ENCODE measurements at places on chromosomes 16 and 17.

DNA sequence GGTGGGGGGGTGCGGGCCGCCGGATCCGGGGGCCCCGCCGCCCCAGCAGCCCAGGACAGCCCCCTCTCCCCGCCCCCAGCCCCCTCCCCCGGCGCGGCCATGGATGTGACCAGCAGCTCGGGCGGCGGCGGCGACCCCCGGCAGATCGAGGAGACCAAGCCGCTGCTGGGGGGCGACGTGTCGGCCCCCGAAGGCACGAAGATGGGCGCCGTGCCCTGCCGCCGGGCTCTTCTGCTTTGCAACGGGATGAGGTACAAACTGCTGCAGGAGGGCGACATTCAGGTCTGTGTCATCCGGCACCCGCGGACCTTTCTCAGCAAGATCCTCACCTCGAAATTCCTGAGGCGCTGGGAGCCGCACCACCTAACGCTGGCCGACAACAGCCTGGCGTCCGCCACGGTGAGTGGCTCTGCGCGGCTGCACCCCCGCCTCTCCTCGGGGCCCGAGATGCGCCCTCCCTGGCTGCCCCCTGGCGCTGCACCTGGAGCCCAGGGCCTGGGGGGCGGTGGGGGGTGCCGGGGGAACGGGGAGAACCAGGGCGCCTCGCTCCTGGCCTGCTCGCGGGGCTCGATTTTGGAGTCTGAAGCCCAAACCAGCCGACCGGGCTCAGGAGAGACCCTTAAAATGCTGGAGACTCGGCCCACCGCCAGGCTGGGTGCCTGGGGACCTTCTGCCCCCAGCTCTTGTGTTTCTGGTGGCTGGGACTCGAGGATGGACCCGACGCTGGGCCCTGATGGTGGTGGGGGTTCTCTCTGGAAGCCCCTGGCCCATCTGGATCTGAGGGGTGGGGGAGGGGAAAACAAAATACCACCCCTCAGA is 744 bp downstream of the CMIP start:
- DNase-seq: peak; percentile 30

DNA sequence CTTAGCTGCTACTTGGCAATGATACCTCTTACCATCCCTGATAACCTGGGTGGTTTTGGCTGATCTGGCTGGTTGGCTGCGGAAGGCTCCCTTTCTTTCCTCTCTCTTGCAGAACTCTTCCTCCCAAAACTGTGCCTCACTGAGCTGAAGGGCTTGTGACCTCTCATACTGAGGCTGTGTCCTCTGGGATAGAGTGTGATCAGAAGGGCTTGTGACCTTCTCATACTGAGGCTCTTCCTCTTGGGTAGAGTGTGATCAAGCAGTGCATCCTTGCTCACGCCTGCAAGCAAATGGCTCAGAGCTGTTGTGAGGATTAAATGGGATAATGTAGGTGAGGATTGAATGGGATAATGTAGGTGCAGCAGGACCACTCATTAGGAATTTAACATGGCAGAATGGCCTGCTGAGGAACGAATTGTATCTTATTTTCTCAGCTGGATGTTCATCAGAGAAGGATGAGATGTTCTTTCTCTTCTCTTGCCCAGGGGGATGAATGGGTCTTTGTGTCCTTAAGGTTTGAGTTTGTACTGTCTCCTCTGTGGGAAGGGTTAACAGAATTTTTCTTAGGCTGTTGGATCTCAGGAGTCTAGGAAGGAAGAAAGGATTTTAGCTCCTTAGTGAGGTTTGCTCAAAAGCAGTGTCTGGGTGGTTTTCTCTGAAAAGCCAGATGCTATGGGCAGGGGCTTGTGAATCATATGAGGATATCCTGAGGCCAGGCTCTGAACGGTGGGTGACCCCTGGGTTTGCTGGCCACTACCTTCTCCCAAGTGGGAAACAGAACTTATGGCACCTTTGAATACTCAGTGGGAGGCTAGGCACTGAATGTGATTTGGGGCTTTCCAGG is 130.0 kb upstream of the HS3ST2 start:
- DNase-seq: no peak

DNA sequence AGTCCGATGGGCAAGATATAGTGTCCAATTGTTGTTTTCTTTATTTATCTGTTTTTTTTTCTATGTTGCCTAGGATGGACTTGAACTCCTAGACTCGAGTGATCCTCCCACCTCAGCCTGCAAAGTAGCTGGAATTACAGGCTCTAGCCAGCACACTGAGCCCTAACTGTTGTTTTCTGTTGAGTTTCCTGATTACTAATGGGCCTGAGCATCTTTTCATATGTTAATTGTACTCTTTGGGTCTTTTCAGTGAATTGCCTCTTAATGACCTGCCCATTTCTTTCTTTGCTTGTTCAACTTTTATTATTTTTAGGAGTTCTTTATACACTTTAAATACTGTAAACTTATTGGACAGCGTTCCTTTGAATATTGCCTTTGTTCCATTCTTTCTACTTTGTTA is 213.0 kb downstream of the HS3ST3B1 start:
- DNase-seq: no peak

DNA sequence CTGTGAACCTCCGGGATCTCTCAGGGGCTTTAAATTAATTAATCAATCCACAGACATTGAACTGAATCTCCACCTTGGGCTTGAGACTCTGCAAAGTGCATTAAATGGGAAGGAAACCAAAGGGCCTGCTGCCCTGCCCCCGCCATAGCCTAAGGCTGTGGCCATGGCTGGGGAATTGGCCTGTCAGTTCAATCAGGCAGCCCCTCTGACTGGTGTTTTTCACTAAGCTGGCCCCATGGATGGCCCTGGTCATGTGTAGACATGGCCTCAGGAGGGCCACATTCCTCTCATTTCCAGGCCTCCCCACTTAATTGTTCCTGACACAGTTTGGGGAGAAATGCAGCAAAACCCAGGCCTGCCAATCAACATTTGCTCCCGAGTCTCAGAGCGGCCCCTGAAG is 499.8 kb downstream of the WWOX start:
- no peak for DNase-seq

GRCh38 chr17:42342242-42343008 is 45.8 kb downstream of the STAT3 start:
- DNase-seq: peak; percentile 72

- DNase-seq: no peak
Measured at GRCh38 chr17:77862890-77863813, 95.4 kb upstream of the TNRC6C start.

GRCh38 chr16:85265161-85265784 is 153.0 kb upstream of the CIBAR2 start:
- no peak for DNase-seq

DNA sequence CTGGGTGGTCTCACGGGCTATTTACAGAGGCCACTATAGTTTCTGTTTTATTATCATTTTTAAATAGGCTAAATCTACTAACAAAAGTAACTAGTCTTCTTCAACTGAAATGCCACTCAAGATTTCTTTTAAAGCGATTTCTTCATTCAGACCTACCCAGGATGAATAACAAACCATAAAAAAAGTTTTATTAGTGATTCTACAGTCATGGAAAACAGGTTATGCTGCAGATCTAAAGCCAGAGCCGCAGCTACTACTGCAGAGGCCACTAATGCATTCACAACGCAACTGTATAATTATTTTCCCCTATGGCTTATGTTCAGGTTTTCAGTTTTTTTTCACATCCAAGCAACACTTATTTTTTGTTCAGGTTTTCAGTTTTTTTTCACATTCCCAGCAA is 136.2 kb upstream of the AXIN2 start:
- no peak for DNase-seq

- DNase-seq: peak; percentile 80
Measured at GRCh38 chr17:47810200-47810821, 11.3 kb downstream of the OSBPL7 start.

GRCh38 chr16:81708266-81709015 is 70.7 kb upstream of the PLCG2 start:
- DNase-seq: no peak

DNA sequence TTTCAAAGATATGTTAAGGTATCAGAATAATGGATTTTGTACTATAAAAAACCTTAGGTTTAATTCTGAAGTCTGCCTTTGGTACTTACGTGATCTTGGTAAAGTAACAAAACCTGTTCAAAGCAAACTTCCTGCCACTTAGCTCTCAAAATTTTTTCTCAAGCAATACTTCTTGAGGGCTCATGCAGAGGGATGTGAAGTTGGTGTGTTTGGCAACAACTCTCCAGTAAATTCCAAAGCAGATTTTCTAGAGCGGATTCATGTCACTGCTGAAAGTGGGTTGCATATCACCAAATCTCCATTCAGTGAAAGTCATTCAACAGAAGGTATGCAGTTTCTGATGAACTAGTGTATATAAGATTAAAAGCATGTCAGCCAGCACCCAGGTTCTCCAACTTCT is 856.7 kb downstream of the CDH8 start:
- no peak for DNase-seq

DNA sequence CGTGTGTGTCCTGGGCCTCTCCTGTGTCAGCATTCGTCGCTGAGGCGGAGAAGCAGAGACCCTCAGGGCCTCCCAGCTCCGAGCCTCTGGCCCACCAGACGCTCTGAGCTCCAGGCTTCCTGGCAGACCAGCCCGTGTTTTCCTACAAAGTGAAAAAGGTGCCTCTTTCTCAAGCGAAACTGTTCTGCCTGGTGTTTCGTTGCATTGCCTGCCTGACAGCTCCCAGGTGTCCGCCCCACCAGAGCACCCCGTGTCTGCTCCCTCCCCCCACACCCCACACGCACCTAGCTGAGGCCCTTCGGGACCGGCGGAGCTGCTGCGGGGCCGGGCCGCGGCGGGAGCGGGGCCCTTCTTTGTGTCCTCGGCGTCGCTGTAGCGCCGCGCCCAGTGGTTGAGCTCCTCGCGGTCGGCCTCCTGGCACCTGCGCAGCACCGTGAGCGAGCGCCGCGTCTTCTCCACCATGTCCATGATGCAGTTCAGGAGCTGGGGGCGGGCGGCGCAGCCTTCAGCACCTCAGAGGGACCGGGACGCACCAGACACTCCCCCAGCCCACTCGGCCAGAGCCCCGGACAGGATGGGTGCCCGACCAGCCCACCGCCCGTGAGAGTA is 14.7 kb upstream of the PABPN1L start:
- no peak for DNase-seq

- no peak for DNase-seq
Measured at GRCh38 chr17:20085283-20085845, 76.2 kb downstream of the SPECC1 start.

DNA sequence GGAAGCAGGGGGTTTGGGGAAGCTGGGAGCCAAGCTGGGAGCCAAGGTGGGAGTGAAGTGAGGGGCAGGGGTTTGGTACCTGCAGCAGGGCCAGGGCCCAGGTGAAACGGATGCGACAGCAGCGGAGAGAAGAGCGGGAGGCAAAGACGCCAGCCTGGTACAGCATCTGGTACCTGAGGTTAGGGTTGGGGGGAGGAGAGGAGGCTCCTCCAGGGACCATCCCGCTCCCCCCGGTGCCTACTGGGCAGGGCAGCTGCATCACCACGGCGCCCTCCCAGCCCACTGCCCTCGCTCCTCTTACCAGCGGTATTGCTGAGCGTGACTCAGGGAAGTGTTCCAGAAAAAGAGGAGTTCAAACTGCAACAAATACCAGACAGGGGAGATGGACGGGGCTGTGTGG is 9.8 kb downstream of the CLN3 start:
- DNase-seq: no peak

DNA sequence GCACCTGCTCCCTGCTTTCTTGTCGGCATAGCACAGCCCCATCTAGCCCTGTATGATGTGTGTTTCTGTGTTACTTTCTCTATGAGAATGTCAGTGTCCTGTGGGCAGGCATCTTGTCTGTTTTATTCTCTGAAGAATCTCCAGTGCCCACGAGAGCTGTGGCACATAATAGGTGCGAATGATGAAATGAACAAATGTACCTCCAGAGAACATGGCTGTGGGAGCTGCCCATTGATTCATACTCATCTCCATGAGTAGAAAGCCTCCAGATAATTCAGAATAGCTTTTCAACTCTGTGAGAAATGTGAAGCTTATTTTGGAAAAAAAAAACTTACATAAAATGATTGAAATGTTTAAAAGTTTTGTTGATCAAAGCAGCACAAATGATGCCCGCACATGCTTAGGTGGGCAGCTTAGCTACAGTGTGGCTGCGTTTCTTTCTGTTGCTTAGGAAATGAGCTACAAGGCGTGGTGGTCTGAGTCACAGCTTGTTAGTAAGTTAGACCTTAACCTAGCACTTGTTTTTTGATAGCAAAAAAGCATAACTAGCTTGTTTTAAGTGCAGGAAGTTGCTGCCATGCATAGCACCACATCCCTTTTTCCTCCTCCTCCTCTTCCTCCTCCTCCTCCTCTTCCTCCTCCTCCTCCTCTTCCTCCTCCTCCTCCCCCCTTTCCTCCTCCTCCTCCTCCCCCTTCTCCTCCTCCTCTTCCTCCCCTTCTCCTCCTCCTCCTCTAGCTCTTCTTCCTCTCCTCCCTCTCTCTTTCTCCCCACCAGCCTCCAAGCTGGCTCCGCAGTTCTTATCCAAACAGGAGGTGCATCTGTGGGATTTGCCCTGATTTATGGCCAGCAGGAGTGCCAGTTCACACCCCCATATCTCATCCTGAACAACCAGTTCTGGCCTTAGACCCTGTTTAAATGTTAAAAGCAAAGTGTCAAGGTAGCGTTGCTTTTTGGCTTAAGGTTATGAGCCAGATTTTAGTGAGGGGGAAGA is 221.5 kb downstream of the IRF8 start:
- DNase-seq: no peak

DNA sequence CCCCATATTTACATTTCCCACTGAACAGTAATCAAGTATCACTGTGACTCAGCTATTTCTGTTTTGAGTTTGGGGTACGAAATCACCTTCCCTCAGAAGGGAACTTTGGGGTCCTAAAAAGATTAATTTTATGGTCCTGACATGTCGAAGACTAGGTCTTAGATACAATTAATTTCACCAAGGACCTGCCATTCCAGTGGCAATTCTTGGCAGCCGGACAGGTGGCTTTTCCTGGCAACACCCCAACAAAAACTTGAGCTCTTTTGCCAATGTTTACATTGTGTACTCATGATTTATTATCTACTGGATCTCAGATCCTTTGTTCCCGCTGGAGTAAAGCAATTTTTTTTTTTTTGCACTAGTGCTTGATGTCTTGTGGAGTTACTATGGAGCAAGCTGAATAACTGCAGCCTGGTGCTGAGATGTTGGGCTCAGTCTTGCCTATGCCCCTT is 14.4 kb downstream of the SLFN5 start:
- no peak for DNase-seq

GRCh38 chr16:85824161-85825135 is 25.0 kb downstream of the COX4I1 start:
- DNase-seq: no peak

- DNase-seq: no peak
Measured at GRCh38 chr16:73483076-73483791, 435.3 kb upstream of the ZFHX3 start.

GRCh38 chr17:27446569-27447301 is 9.5 kb upstream of the KSR1 start:
- no peak for DNase-seq

Measured in CD4-positive, alpha-beta T cell treated with Interleukin-4 for 4 hours (primary cell).